ENCODE measurements at places on chromosomes 16 and 17.

GRCh38 chr17:34368946-34369500, 6.0 kb upstream of the CCL1 start:
- no peak for DNase-seq

DNA sequence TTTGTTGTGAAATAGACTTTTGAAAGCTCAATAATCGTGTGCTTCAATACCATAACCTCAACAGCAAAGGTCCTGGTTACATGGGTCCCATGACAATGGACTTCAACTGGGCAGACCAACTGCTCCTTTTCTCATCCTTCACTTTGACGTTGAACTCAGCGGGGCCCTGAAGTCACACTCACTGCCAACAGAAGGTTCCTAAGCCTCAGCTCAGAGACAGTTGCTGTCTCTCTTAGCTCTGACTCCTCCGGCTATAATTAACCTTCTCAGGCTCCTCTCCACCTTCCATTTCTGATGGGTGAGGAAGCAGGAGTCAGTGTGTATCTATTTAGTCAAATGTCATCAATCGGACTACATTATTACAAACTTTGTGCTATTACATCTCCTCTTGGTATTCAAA, 23.8 kb downstream of the MPP3 start:
- no peak for DNase-seq

GRCh38 chr17:74250324-74250995, 23.6 kb upstream of the DNAI2 start:
- DNase-seq: no peak

- peak; percentile 37 for DNase-seq
Measured at GRCh38 chr17:68057531-68057952, 22.0 kb downstream of the KPNA2 start.

- DNase-seq: no peak
Measured at GRCh38 chr17:78665387-78665951, 88.3 kb upstream of the DNAH17 start.

GRCh38 chr16:28293601-28293960, 1.3 kb downstream of the SBK1 start:
- no peak for DNase-seq

DNA sequence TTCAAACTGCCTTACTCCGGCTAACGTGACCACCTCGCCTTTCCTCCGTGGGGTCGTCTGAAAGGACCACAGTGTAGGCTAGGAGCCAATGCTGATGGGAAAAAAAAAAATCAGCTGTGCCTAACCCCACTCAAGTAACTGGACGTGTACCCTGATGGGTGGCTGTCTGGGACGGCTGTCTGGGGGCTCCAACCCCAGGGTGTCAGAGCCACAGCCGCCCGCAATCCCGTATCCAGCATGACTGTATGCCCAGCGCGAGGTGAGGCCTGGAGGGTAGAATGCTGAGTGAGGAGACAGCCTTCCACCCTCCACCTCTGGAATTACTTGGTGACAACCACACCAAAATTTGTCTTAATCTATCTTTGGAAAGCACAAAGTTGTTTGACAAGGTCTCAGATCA, 2.8 kb downstream of the CSNK1D start:
- DNase-seq: no peak

DNA sequence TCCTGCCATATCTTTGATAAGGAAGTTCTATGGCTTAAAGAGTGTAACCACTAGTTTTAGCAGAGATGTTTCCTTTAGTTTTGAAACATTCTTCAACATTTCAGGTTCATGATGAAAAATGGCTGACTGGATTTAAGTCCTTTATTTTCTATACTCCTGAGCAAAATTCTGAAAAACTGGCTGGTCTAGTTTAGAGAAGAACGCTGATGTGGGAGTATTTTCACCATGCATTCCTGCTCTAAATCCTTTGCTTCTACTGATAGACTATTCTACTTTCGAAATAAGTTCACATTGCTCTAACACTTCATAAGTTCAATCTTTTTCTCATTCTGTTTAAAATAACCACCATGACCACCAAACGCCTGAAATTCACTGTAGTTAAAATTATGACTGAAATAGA, 281.9 kb downstream of the FTO start:
- no peak for DNase-seq

DNA sequence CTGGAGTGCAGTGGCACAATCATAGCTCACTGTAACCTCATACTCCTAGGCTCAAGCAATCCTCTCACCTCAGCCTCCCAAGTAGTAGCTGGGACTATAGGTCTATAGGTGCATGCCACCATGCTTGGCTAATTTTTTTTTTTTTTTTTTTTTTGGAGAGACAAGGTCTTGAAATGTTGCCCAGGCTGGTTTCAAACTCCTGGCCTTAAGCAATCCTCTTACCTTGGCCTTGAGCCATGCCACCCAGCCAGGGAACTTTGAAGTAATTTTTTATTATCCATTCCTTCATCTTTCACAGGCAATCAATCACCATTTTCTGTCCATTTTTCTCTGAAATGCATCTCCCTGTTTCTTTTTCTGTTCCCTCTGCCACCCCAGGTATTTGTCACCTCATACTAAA, 6.3 kb upstream of the PSMD7 start:
- DNase-seq: no peak

DNA sequence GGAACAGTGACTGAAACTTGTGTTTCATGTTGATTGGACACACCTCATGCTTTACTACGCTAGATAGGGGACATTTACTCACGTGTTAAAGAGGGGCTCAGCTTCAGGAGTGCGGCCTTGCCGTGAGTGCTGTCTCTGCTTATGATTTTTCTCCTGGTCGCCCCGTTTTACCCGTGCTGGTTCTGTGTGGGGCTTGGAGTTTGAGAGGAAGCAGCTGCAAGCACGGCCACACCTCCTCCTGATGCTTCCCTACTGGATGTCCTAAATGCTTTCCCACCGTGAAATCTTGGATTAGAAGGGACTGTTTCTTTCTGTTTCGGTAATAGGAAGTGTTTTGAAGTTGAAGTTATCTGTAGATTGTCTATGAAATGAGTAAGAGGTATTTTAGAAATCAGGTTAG, 54.0 kb upstream of the ZNF750 start:
- DNase-seq: no peak

DNA sequence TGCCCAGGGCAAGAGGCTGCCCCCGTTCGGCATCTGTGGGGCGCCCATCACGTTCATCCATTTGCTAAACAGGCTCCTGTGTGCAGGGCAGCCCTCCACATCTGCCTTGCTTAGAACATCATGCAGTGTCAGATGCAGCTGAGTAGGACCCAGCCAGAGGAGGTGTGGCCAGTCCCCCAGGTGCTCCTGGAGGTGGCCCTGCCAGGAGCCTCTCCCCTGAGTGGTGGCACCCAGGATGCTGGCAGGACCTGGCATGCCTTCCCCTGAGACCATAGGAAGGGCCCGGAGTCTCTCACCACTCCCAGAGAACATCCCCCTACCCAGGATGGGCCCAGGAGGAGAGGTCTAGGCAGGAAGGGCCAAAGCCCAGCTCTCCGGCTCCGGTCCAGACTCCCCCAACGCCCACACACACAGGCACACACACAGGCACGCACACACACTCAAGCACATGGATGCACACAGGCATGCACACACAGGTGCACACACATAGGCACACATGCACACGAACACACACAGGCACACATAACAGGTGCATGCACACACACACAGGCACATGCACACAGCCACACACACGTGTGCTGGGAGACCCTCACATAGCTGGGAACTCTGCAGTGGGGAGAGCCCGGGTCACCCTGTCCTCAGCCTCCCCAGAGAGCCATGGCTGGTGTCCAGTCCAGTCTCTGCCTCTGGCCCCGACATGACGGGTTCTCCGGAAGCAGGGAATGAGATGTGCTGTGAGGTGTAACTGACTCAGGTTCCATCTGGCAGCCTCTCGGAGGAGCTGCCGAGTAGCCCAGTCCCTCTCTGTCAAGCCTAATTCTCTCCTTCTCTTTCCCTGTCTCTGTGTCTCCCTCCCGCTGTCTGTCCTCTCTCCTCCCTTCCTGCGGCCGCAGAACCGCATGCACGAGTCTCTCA, 74.6 kb downstream of the AMFR start:
- no peak for DNase-seq
